ENCODE measurements at places on chromosomes 11 and 22.

DNA sequence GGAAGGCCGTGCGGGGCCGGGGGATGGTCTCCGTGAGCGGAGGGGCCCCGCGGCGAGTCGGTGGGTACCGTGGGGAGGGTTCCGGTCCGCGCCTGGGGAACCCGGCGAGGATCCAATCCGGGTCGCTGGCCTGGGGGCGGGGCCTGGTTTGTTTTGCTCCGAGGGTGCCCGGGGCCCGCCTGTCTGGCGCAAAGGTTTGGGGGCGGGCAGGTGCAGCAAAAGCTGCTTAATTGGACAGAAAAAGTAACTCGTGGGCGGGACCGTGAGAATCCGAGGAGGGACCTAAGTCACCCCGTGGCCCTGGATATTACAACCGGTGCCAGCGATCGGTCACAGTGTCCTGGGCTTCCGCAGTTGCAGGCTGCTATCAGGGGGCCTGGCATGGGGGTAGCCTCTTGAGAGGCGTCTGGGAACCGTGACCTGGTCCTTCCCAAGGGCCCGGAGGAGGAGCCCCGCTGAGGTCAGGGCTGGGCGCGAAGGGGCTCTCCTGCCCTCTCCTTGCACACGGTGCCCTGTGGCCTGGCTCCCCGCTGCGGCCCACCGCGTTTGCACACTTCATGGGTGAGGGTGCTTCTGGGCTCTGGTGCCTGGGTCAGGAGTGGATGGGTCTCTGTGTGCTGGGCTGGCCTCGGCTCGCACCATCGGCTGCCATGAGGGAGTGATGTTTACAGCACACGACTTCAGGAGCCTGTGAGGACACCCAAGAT is 1.4 kb downstream of the PNPLA2 start:
- peak; percentile 95 for DNase-seq

- no peak for DNase-seq
These were observed 65.4 kb downstream of the PPP6R3 start for GRCh38 chr11:68525930-68526329.

DNA sequence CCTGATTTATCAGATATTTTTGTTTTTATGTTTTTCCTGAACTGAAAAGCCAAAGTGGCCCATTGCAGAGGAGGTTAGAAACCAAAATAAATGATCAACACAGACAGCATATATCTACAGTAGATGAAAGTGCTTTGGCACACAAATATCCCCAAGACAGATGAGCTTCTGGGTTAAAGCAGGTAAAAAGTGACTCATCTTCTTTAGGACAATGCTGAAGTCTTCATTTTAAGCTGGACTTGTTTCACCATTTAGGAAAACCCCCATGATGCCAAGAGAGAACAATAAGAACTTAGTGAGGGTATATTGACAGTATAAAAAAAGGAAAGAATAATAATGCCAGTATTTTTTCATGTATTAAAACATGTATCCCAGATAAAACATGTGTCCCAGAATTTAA is 100.8 kb upstream of the OR9G4 start:
- DNase-seq: no peak

- DNase-seq: no peak
These were observed 48.7 kb downstream of the TENM4 start for GRCh38 chr11:79392161-79392560.

GRCh38 chr11:115613004-115613403 is 108.8 kb upstream of the CADM1 start:
- DNase-seq: no peak

DNA sequence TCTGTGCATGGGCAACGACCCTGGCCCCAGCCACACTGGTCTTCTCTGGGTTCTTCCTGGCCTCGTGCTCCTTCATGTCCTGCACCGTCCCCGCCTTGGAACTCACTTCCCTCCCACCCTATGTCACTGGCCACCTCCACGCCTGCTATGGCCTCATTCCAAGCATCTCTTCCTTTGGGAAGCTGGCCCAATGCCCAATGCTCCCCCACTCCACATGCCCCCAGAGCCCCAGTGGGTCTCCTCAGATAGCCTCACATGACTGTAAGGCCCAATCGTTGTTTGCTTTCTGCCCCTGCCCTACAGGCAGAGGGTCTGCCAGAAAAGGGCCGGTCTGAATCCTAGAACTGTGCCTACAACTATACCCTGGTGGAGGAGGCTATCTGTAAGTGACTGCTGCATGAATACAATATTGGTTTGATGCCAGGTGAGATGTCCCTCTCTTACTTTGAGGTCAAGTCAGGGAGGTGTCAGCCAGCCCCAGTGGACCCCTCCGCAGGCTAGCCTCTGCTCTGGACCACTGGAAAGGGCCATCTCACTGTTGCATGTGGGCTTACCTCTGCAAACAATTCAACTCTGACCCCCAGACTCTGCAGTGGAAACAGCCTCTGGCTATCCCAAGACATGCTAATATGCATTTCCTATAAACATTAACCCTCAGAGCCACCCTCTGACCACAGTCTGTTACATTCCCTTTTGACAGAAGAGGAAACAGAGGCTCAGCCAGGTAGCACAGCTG is 2.1 kb upstream of the GNAZ start:
- DNase-seq: no peak

- DNase-seq: no peak
These were observed 22.3 kb downstream of the PPFIBP2 start for GRCh38 chr11:7536100-7536499.

DNA sequence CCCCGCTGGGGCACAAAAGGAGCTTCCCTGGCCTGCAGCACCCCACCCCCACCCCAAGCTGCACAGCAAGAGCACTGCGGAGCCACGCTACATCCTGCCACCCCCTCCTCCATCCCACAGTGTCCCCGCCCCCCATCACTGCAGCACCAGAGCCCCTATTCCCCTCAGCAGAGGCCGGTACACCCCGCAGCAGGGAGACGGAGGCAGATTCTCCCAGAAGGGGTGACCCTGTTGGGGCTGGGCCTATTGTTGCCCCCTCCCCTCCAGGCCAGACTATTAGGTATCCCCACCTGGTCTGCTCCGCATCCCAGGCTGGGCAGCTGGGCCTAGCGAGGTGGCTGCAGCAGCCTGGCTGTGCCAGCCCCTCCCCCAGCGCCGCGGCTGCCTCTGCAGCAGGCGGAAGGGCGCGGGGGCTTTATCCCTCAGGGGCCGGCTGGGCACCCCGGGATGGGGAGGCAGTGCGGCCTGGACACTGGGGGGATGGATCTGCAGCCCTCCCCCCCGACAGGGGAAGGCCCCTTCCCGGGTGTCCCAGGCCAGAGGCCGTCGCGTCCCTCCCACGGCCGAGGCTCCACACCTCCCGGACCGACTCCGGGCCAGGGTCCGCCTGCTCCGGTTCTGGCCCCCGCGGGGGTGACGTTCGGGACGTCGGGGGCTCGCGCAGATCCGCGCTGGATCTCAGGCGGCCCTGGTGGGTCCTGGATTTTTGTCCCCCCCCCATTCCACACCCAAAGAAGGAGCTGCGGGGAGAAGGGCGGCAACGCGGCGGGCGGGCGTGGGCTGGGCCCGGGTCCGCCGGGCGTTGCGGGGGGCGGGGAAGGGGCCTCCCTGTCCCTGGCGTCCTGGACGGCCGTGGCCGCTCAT is 943 bp downstream of the DUSP8 start:
- DNase-seq: peak; percentile 44

Data from stimulated activated naive CD4-positive, alpha-beta T cell (primary cell).